Activated naive CD8-positive, alpha-beta T cell treated with anti-CD3 and anti-CD28 coated beads for 36 hours (primary cell): ENCODE measurements at places on chromosomes 1 and 21.

GRCh38 chr1:25795946-25796810 is 3.8 kb upstream of the SELENON start:
- DNase-seq, result peak; percentile 57

GRCh38 chr1:201275253-201275666 is 8.0 kb upstream of the PKP1 start:
- no peak for DNase-seq

DNA sequence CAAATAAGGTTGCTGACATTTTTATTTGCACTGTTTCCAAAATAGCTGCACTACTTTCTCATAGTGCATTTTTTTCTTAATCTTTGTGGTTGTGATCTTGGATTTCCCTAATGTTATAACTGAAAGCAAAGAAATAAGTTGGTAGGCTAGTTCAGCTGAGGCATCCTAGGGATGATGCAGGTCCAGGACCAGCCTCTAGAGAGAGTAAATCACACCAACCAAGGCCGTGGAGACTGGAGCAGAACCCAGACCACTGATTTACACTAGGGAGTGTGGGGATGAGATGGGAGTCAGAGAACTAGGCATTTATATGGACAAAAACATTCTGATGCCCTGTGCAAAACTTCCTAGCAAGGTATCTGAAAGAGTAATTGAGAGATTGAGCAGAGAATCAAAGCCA is 104.5 kb downstream of the URB2 start:
- no peak for DNase-seq

- no peak for DNase-seq
These were observed 92.3 kb downstream of the CTH start for GRCh38 chr1:70503358-70503757.

DNA sequence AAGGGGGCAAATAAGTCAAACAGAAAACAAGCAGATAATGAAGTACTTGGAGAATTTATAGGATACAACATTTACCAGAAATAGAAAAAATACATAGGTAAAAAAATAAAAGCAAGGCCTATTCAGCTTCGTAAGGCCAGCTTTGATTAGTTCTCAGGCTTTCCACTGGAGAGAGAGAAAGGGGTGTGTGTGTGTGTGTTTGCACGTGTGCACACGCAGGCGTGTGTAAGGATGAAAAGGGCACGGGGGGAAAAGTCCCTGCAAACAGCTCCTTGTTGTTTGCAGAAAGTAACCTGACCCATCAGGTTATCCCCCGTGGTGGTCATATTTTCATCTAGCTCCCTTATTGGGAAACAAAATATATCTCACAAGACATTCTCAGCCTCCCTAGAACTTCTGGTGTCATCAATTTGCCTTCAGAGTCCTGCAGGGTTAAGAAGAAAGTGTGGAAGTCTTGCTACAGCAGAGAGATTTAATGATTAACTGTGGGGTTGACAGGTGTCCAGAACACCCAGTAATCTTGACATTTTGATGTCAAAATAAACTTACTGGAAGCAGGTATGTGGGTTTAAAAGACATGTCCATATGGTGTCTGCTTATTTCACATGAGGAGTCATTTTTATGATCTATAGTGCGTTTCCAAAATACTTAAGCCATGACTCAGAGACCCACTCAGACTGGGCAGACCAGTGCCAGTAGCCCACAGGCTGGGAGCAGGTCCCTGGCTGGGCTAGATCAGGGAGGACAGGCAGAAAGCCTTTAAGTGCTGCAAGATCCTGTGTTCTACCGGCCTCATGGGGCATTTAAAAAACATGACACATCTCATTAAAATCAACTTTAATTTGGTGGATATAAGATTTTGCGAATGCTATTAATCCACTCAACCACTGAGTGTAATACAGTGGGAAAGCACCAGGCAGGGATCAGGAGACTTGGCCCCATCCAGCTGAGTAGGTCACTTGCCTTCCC is 487.6 kb upstream of the CAMK1G start:
- no peak for DNase-seq

DNA sequence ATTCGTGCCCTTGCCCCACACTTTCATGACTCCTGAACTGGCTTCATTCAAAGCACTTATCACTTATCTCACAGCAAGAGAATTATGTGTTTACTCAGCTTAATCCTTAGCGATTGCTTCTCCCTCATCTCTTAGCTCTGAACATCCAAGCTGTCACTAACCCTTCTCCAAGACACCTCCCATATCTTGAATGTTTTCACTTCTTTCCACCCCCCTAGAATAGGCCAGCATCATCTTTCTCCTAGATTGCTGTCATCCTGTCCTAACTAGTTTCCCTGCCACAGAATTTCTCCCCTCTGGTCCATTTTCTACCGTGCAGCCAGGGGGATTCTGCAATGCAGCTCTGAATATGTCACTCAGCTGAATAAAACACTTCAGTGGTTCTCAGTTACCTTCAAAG is 68.6 kb upstream of the SPATA6 start:
- DNase-seq, result no peak

DNA sequence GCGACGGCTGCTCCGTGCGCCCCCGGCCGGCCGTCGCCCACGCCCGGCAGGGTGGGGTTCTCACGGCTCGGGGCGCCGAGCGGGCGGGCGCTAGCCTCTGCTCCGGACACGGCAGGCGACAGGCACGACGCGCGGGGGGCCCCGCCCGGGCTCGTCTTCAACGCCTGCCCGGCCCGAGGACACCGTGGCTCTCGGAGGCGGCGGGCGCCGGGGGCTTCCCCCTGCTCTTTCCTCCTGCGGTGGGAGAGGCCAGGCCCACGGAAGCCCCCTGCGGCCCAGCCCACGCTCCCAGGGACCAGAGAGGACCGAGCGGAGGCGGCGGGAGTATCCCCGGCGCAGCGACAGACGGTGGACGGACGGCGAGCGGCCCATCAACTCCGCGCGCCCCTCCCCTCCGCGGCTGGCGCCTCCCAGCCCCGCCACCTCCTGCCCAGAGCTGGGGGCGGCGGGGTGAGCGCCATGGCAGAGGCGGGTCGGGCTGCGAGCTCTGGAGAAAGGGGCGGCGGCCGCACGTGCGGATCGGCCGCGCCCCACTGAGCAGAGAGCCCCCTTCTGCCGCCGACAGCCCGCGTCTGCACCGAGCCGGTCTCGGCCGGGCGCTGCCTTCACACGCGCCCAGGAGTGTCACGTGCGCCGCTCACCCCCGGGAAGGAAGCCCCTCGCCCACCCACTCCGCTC is at the start of the genes SHE and TDRD10:
SHE (minus strand) TSS at position 347 of the 678 bp plus-strand sequence. CDS start 386 bp downstream, outside the sequence.
TDRD10 (plus strand) TSS at position 154 of the 678 bp plus-strand sequence. CDS start 4,685 bp downstream, outside the sequence.
- DNase-seq, result peak; percentile 24

GRCh38 chr1:32289256-32289655 is 2.6 kb upstream of the HDAC1 start:
- DNase-seq, result no peak

GRCh38 chr21:17390569-17390968 is 122.3 kb upstream of the CXADR start:
- DNase-seq, result no peak

DNA sequence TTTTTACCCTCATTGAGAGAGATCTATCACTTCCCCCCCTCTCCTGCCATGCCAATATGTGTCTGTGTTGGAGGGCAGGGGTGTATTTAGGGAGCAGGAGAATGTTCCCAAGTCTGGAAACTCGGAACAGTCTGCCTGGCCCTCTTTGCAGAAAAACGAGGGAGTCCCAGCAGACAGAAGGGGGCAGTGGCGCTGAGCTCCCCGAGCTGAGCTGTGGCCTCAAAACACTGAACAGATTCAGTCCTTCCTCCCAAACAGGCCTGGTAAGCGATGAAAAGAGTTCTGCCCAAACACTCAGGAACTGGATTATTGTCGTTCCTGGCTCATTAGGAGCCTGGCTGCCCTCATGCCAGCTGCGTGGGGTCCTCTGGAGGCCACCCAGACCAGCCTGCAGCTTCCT is 981 bp downstream of the CLDN14 start:
- no peak for DNase-seq

DNA sequence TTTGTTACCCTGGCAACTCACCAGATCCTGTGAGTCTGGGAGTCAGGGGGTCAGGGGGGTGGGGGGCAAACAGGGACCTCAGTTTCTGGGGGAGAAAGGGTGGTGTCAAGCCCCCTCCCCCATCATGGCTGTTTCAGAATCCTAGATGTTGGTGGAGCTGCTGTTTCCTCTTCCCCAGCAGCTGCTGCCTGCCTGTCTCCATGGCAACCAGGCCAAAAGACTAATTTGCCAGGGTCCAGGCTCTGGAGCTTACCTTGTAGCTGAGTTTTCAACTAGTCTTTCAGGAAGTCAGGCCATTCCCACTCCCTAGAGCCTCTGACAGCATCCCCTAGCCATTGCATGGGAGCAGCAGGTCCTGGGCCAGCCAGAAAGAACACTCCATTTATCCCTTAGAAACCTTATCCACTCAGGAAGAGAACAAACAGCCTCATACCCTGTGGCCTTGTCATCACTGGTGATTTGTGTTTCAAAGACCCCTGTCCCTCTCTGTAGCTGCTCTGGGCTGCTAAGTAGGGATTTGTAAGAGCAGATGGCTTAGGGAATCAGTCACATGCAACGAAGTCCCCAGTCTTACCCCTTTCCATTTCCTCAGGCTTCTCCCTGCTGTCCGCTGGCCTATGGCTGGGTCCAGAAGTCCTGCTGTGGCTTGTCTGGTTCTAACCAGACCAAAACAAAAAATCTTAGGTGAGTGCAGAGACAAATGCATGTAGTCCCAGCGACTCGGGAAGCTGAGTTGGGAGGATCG is 21.5 kb upstream of the STMN1 start:
- DNase-seq, result no peak

GRCh38 chr1:67158401-67158800 is 7.9 kb upstream of the IL23R start:
- DNase-seq, result no peak

DNA sequence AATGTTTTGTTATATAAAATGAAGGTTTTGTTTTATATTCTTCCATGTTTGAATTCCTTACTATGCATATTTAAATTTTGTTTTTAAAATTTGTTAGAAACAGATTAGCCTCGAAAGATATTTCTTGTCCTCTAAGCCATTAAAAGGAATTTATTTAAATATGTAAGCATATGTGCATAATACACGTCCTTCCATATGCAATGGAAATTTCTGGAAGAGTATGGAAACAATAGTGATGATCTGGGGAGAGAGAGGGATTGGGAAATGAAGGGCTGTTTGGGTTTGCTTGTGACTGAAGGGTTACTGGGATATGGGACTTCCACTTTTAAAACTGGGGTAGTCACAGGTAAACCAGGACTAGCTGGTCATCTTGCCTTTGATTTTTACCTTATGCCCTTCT is 21.1 kb downstream of the ECHDC2 start:
- DNase-seq, result no peak

DNA sequence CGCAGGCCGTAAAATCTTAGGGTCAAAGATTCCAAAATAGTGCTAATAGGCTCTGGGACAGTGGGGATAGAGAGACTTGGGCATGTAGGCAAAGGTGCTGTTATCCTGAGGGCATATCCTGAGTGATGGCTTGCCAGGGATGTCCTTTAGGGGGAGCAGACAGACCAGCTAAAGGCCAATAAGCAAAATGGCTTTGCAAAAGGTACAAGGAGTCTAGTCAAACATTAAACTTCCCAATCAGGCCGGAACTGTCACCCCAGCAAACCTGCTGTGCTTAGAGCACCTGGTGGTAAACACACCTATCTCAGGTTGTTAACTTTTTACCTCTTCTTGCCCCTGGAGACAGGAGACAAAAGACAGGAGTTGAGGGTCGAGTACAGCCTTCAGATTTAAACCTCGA is 49.1 kb downstream of the TRABD2B start:
- no peak for DNase-seq

DNA sequence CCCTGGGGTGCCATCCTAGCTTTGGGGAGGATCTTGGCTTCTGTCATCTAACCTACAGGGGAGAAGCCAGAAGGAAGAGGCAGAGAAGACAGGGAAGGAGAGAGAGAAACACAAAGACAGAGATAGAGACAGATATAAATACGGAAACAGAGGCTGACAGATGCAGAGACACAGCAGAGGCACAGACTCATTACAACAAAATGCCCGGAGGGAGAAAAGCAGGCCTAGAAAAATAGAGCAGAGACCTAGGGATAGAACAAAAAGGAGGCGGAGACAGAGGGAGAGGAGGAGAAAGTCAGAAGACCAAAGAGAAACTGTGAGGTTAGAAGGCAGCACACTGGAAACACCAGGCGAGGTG is 1.9 kb downstream of the PEAR1 start:
- no peak for DNase-seq

- no peak for DNase-seq
These were observed 141.5 kb upstream of the VAMP3 start for GRCh38 chr1:7629465-7630195.

DNA sequence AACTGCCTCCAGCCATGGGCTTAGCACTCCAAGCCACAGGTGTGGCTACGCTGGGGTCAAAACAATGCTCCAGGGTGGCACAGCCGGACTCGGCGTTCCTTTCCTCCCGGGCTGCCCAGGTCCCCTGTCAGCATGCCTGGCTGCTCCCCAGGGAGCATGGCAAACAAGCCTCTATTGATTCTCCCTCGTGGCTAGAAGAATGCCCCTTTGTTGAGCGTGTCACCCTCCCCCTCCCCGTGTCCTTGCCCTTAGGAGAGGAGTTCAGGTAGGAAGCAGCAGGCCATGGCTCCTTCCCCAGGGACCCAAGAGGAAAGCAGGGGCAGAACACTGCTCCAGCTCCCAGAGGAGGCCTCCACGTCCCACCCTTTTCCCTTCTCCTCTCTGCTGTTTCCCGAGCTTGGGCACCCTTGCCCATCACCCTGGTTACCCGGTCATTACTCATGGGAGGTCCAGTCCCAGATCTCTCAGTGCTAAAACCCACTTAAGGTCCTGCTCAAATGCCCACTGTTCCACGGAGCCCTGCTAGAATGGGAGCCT is 57.4 kb upstream of the CITED4 start:
- DNase-seq, result no peak

DNA sequence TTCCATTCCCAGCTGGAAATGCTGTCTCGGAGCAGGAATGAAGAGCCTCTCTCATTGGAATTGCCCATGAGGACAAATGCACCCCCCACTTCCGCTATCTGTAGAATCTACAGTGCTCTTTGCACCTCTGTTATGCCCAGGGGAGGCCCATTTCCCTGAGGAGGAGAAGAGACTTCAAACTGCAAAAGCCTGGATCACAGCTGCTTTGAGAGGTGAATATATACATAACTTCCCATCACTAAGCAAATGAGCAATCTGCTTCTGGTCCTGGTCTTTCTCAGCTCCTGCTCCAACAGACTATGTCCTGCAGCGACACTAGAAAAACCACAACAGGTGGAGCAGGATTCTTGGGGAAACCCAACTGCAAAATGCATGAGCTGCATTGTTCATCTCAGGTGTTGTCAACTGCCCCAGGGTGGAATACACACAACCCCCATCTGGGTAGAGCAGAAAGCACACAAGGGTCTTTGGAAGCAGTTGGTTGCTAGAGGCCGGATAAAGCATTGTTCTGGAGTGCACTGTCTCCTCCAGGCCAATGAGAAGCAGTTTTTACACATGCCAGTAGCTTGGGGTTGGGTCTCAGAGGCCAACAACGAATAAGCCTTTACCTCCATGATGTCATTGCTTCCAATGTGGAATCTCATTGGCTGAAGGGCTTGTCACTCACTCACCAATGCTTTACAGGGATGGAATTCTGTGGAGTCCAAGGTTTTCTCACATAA is 67.7 kb upstream of the RAB4A start:
- DNase-seq, result no peak

- DNase-seq, result no peak
These were observed 98.3 kb downstream of the CD58 start for GRCh38 chr1:116472431-116472961.
